ENCODE measurements at places on chromosomes 1 and 21.

- DNase-seq, result no peak
Observed at GRCh38 chr1:162230096-162230495, 146.6 kb downstream of the SPATA46 start.

DNA sequence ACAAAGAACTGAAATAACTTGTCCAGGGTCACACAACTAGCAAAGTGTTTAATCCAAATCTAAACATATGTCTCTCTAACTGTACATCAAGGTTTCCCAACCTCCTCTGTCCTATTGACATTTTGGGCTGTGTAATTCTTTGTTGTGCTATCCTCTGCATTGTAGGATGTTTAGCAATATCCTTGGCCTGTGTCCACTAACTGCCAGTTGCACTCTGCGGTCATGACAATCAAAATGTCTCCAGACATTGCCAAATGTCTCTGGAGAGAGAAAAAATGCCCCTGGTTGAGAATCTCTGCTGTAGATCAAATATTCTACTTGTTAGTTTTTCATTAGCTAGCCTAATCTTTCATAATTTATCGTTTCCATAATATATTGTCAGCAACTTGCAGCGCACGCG, 353.4 kb upstream of the NEGR1 start:
- DNase-seq, result no peak

DNA sequence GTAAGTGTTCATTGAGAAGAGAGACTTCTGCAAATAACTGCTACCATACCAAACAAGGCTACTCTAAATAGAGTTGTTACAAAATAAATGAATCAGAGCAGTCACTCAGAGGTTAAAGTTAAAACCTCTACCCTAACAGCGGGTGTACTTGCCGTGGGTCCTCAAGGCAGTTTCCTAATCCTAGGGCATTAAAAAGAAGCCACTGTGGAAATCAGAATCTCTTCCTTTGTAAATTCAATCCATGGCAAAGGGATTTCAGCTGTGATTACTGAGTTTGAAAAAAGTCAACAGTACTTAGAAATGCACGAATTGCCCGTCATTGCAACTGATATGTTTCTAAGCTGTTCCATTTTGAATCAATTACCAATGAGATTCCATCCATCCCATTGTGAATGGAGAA, 13.5 kb downstream of the TBX15 start:
- no peak for DNase-seq

GRCh38 chr1:192554904-192555303, 20.7 kb upstream of the RGS1 start:
- no peak for DNase-seq

DNA sequence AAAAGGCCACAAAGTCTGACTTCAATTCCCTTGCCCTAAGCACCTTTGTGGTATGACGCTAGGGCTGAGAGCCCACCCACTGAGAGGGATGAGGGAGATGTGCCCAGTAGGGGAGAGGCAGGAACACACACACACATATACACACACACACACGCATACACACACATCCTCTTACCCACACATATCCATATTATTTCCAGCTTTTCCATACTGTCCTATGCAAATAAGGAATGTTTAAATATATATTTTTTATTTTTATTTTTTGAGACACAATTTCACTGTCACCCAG, 3.0 kb downstream of the RAB25 start:
- no peak for DNase-seq

- no peak for DNase-seq
Observed at GRCh38 chr1:26923711-26924110, 2.2 kb downstream of the NUDC start.

GRCh38 chr21:22898051-22898665, 1899.9 kb downstream of the NCAM2 start:
- DNase-seq, result no peak

DNA sequence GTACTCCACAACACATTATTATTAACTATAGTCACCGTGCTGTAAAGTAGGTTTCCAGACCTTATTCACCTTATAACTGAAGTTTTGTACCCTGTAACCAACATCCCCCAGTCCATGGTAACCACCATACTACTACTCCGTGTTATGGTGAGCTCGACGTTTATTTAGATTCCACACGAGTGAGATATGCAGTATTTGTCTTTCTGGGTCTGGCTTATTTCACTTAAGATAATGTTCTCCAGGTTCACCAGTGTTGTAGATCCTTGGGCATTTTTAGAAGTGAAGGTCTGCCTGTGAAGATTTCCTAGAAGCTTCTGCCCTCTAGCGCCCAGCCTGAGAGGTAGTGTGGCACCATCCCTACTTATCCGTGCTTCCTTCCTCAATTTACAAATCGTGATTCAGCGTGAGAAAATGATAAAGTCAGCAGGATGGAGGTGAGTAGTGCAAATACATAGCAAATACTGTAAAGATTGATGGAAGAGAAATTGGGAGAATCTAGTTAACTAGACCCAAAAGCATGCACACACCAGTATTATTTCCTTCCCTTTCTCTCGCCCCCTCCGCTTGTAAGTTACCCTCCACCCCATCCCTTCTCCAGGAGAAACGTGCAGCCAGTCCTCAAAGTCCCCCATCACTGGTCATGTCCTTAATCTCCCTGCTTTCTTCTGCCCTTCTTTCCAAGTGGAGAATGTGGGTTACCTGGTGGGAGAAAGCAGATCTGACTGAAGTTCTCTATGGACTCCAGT, 36.0 kb upstream of the DISC1 start:
- DNase-seq, result no peak

DNA sequence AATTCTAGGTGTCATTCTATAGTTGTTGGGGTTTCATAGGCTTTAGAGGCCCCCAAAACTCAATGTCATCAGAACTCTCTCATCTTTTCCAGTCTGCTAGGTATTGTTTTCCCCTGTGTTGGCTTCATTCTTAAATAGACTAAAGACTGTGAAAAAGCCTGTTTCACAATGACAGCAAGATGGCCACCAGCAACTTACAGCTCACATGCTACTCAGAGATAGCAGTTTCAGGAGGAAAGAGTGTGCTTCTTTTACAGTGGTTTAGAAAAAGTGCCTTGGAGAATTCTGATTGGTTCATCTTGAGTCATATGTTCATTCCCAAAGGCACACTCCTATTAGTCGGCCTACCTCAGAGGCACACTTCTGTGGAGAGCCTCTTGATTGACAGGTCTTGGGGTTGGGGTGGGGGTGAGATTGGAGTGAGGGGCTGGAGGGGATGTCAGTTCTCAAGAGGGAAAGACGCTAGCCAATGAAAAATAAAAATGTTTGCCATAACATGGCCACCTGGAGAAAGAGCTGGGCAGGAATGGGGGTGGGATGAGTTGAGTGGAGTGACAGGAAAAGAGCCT, 8.5 kb downstream of the IL23R start:
- DNase-seq, result no peak

- DNase-seq, result no peak
Observed at GRCh38 chr1:153984123-153984894, 1.8 kb downstream of the RAB13 start.

DNA sequence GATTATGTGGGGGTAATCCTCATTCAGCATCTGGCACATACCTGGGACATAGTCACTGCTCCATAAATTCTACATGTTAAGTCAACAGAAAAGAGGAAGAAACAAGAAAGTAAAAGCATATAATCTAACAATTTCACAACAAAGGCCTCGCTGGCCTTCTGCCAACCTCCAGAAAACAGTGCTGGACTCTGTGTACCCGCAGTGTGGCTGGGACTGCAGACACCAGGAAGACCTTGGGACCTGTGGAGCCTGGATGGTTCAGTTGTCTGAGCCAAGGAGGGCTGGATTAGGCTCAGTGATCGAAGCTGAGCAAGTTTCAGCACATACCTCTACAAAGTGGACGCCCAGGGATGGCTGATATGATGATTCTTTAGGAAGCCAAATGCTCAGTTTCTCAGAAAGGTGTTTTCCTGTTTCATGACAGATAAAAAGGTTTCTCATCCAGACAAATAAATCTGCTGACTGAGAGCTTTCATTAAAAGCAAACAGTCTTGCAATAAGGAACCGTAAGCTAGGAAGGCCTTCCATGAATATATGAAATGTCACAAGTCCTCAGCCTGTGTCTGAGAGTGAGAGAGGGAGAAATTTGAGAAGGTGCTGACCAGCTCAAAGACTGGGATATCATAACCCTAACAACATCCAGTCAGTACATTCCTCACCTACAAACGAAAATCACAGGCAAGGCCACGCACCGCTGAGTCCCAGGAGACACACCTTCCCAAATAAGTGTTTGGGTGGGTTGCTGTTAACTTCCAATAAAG, 48.4 kb downstream of the CAPZB start:
- DNase-seq, result no peak

- no peak for DNase-seq
Observed at GRCh38 chr1:63428815-63429214, 61.4 kb downstream of the ALG6 start.

DNA sequence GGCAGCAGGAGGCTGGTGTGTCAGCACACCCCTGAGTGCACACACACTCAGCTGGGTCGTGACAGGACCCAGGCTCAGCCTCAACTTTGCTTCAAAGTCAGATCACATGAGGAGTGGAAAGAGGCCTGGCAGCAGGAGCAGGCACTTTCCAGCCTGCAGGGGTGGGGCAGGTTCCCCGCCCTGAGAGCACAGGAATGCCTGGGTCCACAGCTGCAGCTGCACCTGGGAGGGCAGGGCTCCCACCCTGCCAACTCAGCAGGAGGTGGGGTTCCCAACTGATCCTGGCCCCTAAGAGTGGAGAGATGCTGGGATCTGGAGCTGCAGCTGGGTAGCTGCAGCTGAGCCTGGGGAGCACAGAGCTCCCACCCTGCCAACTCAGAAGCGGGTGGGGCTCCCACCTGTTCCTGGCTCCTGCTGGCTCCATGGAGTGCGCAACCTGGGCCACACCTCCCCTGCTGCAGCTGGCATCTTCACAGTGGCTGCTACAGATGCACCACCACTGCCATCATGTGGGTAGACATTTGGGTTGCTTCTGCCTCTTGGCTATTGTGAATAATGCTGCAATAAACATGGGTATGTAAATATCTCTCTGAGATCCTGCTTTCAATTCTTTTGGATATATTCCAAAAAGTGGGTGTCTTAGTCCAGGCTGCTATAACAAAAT, 415.4 kb downstream of the TTLL7 start:
- no peak for DNase-seq

GRCh38 chr21:33753886-33754285, 111.6 kb downstream of the ITSN1 start:
- DNase-seq, result no peak

- DNase-seq, result no peak
Observed at GRCh38 chr21:28884481-28884880, 108.2 kb downstream of the LTN1 start.

DNA sequence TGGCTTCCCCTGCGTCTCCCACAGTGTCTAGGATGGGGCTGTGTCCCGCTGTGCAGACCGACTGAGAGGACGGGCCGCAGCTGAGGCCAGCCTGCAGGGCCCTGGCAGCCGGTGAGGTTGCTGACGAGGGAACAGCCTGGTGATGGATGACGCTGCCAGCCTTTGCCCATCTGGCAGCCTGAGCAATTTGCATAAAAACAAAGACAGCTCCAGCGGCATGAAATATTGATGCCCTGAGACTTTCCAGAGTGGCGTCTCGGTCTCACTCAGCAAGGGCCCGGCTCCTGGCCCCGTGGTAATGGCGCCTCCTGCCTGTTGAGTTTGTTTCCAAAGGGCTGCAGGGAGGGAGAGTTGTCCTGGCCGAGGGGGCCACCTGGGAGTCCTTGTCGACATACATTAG, 19.1 kb upstream of the KCNA10 start:
- no peak for DNase-seq

DNA sequence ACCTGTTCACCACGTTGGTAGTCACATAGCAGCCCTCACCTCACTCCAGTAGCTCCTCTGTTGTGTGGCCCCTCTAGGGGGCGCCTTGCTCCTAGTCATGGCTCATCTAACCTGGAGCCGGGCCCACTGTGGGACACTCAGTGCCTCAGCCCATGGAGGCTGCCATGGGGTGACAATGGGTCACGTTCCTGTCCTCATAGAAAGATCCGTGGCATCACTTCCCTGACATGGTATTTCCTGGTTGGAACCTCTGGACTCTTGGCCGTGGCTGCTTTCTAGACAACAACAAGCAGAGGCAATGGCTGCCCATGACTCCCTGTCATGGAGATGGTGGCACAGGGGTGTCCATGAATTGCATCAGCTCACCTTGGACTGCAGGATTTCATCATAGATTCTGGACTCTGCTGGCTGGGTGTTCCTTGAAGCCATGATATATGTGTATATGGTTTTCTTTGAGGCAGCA, 27.5 kb upstream of the SLAMF6 start:
- DNase-seq, result no peak

GRCh38 chr21:41321908-41322495, 5.4 kb downstream of the FAM3B start:
- no peak for DNase-seq

- no peak for DNase-seq
Observed at GRCh38 chr21:44049182-44049581, 37.1 kb downstream of the TRAPPC10 start.

DNA sequence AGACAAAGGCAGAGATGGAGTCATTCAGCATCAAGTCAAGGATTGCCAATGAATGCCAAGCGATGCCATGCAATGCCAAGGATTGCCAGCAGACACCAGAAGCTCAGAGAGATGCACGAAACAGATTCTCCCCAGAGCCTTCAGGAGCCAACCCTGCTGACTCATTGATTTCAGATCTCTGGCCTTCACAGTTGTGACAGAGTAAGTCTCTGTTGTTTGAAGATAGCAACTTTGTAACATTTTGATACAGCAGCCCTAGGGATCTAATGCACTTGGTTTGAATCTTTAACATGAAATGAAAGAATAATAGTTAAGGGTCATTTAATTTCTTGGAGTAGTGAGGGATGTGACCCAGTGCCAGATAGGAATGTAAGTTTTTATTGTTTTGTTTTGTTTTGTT, 287.4 kb upstream of the RUNX1 start:
- no peak for DNase-seq

GRCh38 chr1:158058237-158058985, 65.0 kb downstream of the KIRREL1 start:
- DNase-seq, result no peak

GRCh38 chr1:230744382-230744781, 2.8 kb upstream of the CAPN9 start:
- DNase-seq, result no peak

Data from stimulated activated CD8-positive, alpha-beta memory T cell treated with anti-CD3 and anti-CD28 coated beads, Interleukin-7, amount 100 ng/mL, for 1 hour (primary cell).